Naive thymus-derived CD8-positive, alpha-beta T cell (primary cell): ENCODE measurements at places on chromosomes 7 and 10.

DNA sequence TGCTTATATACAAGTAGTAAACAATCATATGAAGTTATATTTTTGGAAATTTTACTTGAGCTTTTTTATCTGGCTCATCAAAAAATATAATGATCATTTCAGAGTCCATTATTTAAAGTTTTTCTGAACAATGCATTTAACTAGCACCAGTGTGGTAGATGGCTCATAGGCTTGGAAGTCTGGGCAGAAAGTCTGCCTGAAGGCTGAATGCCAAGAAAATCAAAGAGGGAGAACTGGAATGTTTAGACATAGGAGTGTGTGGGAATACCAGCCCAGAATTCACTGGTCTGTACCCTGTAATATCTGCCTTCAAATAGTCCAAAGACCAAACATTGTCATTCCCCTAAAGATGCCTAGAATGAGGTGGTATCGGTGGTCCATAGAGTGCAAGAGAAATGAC, 40.3 kb upstream of the ANK3 start:
- DNase-seq: no peak

DNA sequence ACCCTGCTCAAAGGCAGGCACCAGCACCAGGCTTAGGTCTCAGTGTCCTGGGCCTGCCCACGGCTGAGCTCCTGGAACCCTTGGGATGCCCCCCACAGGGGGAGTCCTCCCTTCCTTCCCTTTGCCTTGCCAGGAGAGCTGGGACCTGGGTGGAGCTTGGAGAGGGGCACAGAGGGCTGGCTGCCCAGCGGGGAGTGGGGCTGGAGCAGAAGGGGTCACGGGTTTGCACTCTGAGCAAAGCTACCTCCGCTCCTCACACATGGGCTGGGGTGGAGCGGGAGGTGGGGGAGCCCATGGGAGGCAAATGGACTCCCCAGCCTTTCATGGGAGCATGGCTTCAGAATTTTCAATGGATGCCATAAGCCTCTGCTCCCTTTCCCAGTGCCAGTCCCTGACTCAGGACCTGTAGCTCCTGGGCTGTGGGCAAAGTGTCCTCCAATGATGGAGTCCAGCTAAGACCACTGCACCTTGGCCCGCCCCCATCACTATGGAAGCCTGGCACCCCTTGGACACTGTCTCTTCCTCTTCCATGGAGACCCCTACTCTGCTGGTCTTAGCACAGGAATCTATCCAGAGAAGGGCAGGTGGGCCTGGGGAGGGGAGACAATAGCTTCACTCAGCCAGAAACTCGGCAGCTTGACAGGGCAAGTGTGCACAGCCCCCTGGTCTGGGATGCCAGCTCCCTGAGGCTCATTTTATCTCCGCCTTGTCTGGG, 39.9 kb downstream of the LDB3 start:
- DNase-seq: no peak

DNA sequence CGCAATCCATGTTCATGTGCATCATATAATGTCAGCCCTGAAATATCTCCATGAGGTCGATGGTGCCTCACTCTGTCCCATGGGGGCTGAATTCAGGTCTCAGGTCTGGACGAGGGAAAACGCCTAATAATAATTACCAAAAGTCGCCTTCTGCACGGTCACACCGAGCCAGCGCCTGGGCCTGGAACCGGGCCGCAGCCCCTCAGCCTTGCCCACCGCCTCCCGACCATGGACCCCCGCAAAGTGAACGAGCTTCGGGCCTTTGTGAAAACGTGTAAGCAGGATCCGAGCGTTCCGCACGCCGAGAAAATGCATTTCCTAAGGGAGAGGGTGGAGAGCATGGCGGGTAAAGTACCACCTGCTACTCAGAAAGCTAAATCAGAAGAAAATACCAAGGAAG, 18.8 kb upstream of the KLRG2 start:
- DNase-seq: no peak

- DNase-seq: no peak
Observed at GRCh38 chr7:14752301-14752700, 150.2 kb downstream of the DGKB start.

- no peak for DNase-seq
Observed at GRCh38 chr7:83040484-83040883, 122.2 kb downstream of the PCLO start.
